ENCODE measurements at places on chromosomes 12 and 14.

- ATAC-seq, result no peak
These were observed 16.5 kb downstream of the FAM186B start for GRCh38 chr12:49588721-49589516.

GRCh38 chr12:104986022-104986941, at the start of gene NOPCHAP1:
Gene NOPCHAP1 (plus strand): TSS chr12:104986316. CDS start chr12:104986353, 37 bp downstream.
- ATAC-seq, result peak; percentile 99

- ATAC-seq, result no peak
These were observed 22.8 kb downstream of the AHNAK2 start for GRCh38 chr14:104955396-104955770.

- ATAC-seq, result no peak
These were observed 110.3 kb downstream of the HMGA2 start for GRCh38 chr12:65934480-65935115.

- ATAC-seq, result peak; percentile 21
These were observed 110.4 kb downstream of the ETV6 start for GRCh38 chr12:11759899-11760298.

- ATAC-seq, result no peak
These were observed 44.4 kb upstream of the PRIMA1 start for GRCh38 chr14:93832665-93833064.

GRCh38 chr12:106506691-106507090, 76.1 kb upstream of the RFX4 start:
- no peak for ATAC-seq

- no peak for ATAC-seq
These were observed 55.5 kb downstream of the DUSP16 start for GRCh38 chr12:12507121-12507520.

- ATAC-seq, result no peak
These were observed 2.1 kb downstream of the KRT83 start for GRCh38 chr12:52319097-52319496.

GRCh38 chr14:76138758-76139723, 12.7 kb upstream of the GPATCH2L start:
- no peak for ATAC-seq

DNA sequence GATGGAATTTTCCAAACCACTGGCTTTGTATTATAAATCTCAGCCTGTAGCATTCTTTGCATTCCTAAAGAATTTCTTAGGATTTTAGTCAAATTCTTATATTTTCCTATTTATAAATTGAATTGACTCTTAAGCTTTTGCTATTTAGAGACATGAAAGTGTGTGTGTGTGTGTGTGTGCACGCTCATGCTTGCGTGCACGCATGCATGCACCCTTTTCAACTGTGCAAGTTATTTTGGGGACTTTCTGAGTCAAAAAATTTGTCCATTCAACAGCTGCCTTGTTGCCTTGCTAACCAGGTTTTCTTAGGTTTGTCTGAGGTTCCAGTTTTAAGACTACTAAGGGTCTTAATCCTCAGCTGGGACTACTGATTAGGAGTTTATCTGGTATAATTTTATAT, 42.6 kb downstream of the GPATCH2L start:
- ATAC-seq, result no peak

- no peak for ATAC-seq
These were observed 3.0 kb downstream of the SDSL start for GRCh38 chr12:113424915-113425823.

- ATAC-seq, result no peak
These were observed 173.9 kb downstream of the MYRFL start for GRCh38 chr12:69998922-69999321.

- ATAC-seq, result no peak
These were observed 27.7 kb upstream of the CMA1 start for GRCh38 chr14:24535737-24536136.

- ATAC-seq, result peak; percentile 99
These were observed 19.1 kb upstream of the ARMH4 start for GRCh38 chr14:58171090-58171489.

- ATAC-seq, result peak; percentile 17
These were observed 1127.9 kb downstream of the VRK1 start for GRCh38 chr14:97924922-97925613.

DNA sequence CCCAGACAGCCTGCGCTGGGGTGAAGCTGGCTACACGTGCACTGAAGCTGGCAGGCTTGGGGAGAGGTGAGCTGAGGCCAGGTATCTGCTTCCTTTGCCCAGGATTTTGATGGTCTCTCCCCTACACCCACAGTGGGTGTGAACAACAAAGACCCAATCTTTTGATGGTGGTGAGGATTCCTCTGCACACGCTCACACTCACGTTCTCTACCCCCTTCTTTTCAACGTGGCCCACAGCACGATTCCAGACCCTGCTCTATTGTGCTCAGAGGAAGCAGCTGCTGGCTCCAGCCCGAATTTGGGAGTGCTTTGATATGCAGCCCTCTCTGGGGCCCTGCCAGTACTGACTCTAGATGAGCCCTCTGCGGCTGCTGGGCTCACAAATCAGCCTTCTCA, 4.9 kb downstream of the CD9 start:
- no peak for ATAC-seq

DNA sequence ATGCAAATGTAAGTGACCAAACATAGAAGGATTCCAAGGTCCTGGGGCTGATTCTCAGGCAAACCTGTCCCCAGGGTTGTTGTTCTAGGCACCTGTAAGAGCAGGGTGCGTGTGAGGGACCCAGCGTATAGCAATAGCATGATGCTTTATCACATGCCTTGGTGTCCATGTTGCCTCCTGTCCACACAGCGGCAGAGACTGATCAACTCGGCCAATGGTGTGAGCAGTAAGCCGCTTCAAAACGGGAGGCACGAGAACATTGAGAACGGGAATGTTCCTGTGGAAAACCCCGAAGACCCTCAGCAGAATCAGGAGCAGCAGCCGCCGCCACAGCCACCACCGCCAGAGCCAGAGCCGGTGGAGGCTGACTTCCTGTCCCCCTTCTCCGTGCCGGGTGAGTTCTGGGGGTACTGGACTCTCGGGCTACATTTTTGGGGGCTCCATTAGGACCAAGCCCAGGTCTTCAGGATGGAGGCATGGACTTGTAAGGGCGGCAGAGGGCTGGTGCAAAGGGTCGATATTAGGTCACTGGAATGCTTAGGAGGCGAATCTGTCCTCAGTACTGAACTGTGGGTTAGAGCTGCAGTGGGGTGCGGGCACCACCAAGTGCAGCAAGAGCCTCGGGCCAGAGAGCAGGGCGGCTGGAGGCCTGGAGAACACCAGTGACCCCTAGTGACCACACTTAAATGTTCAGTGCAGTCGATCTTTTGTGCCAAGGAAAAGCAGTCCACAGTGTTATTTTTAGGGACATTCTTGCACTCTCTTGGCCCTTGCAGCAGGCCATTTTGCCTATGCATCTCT, 57.2 kb upstream of the RIN3 start:
- no peak for ATAC-seq

- ATAC-seq, result peak; percentile 41
These were observed 14.3 kb upstream of the PTGER2 start for GRCh38 chr14:52299692-52300278.

- no peak for ATAC-seq
These were observed 216.7 kb downstream of the TMEM132C start for GRCh38 chr12:128483526-128484255.

- peak; percentile 62 for ATAC-seq
These were observed 5.5 kb downstream of the CEP170B start for GRCh38 chr14:104870368-104871144.

GRCh38 chr12:88793096-88793495, 212.8 kb upstream of the KITLG start:
- ATAC-seq, result no peak

GRCh38 chr12:57459750-57460467, at the start of gene GLI1:
Gene GLI1 (plus strand): TSS chr12:57459785. CDS start chr12:57463692, 3,907 bp downstream.
- no peak for ATAC-seq

GRCh38 chr14:102750376-102750775, 26.9 kb upstream of the TRAF3 start:
- no peak for ATAC-seq

- ATAC-seq, result no peak
These were observed 122.8 kb downstream of the VRK1 start for GRCh38 chr14:96920023-96920422.

- ATAC-seq, result no peak
These were observed 255.1 kb upstream of the TMPO start for GRCh38 chr12:98260276-98260675.

- ATAC-seq, result no peak
These were observed 558.5 kb downstream of the TMTC2 start for GRCh38 chr12:83245156-83245555.

DNA sequence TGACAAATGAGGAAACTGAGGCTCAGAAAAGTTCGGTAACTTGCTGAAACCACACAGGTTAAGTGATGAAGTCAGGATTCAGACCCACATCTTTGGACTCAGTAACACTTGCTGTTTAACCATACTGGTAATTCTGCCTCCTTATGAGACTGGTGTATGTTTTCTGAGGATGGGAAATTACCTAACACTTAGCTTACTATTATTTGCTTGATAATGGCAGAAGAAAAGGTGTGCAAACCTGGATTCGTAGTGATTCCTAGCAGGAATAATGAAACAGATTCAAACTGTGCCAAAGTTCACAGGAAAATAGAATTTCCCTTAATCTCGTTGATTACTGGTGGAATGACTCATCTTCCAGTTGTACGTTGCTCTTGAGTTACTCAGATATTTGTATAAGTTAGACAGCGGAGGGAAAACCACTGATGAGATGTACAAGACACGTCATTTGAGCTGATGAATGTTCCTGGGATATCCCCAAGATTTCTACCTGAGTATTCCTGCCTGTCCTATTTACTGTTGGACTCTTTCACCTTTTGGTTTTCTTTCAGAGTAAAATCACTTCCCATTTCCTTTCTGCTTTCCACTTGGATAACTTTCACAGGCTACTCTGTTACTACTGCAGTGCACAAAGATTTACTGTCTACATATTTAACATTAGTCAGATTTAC, 37.5 kb downstream of the PRORP start:
- peak; percentile 81 for ATAC-seq

- ATAC-seq, result no peak
These were observed 28.7 kb upstream of the CERS5 start for GRCh38 chr12:50195832-50196231.

DNA sequence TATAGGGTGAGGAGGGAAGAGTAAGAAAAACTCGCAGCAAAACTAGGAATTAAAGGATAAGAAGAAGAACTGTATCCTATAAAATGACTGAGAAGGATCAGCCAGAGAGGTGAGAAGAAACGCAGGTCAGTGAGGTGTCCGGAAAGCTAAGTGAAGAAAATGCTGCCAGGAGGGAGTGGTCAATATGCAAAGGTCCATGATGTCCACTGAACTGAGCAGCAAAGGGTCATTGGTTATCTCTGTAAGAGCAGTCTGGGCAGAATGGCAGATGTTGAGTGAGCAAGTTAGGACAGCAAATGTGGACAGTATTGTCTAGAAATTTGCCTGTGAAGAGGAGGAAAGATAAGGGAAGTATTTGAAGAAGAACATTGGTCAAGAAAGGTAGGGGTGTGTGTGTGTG, 155.4 kb downstream of the SRGAP1 start:
- no peak for ATAC-seq

GRCh38 chr12:18719922-18720510, 17.8 kb downstream of the PLCZ1 start:
- no peak for ATAC-seq

DNA sequence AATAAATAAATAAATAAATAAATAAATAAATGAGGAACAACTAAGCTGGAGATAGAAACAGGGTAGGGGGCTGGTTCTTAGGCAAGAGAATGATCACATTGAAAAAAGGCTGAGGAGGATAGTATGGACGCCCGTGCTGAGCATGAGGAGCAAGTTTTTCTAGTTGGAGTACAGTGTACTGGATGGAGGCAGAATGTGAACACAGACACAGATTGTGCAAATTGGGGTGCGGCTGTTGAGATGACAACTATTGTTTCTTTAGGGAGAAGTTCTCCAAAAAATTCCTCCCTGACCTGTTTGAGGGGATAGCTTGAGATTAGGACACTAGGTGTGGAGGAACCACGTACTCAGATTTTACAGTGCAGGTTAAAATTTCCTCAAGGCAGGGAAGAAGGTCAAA, 979 bp upstream of the BIN2 start:
- ATAC-seq, result no peak

DNA sequence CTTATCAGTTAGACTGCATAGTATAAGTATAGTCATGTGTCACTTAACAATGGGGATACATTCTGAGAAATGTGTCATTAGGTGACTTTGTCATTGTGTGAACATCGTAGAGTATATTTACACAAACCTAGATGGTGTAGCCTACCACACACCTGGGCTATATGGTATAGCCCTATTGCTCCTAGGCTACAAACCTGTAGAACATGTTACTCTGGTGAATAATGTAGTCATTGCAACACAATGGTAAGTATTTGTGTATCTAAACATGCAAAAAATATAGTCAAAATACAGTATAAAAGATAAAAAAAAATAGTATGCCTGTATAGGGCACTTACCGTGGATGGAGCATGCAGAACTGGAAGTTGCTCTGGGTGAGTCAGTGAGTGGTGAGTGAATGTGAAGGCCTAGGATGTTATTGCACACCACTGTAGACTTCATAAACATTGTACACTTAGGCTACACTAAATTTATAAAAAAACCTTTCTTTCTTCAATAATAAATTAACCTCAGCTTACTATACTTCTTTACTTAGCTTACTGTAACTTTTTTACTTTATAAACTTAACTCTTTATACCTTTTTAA, 40.3 kb upstream of the ANKS1B start:
- ATAC-seq, result no peak

GRCh38 chr14:48974994-48975393, 611.2 kb downstream of the RPS29 start:
- ATAC-seq, result no peak

DNA sequence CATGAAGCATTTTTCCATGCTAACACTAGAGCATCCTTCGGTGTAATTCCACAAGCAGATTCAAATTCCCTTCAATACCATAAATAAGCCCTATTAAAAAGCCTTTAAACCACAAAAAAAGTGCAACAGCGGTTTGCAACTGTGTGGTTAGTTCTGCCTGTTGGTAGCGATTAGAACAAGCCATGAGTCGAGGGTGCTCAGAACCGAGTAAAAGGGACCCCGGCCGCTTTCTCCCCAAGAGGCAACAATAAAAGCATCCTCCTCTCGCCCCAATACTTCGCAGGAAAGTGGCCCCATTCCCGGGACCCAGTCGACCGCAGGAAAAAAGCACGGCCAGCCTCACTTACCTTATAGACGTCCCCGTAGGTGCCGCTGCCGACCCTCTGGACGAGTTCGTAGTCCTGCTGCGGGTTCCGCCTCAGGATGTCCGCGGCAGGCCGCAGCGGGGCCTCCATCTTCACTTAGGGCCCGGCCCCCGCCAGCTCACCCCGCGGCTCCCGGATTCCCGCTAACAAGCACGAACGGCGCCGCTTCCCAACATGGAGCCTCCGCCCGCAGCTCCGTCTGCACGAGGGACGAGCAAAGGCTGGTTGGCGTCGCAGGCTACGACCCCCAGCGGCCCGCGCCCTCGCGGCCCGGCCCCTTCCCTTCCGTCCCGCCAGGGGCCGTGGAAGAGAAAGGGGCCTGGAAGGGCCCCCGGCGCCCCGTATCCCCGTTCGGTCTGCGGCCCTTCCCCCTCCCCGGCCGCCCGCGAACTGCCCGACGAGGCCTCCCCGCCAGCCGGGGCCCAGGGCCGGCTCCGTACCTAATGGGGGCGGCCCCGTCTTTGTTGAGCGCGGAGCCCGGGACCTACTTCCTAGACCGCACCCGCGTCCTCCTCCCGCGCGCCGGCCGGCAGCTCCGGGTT, 521 bp downstream of the MAP4K5 start:
- ATAC-seq, result no peak
